ENCODE measurements at places on chromosomes 1 and 21. TPM values are rescaled to one million over a fixed set of nuclear protein-coding genes. Genes with fewer than 3 reads are reported as not detected.

DNA sequence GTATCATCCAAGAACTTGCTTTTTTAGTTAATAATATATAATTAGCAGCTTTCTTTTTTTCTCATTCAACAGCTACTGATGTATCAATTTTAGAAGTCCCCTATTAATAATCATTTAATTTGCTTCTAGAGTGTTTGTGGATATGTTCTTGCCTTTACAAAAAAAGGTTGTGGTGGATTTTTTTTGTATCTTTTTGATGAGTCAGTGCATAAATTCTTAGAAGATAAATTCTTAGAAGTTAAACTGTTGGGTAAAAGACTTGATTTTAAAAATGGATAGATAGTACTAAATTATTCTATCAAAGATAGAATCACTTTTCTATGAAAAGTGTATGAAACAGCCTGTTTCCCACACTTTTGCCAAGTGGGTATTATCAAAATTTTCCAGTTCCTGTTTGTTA, 11.9 kb downstream of the FGGY start:
- no peak for DNase-seq

FGR gene
- 49.7 TPM for total RNA-seq

DNA sequence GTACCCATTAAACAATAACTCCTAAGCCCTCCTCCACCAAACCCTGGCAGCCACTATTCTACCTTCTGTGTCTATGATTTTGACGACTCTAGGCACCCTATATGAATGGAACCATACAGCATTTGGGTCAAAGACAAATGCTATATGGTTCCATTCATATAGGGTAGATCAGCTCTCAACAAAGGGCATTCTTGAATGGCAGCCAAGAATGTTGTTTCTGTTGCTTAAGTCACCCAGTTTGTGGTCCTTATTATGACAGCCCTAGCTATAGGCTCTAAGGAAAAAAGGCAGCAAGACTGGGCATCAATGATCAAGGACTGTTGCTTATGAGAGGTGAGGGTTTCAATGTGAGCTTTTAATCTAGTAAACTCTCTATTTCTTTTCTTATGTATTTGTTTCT, 4.7 kb upstream of the SLC5A9 start:
- DNase-seq: no peak

RNU1-3 gene
- total RNA-seq: 6,165 TPM

CRYAA gene
- not detected for total RNA-seq

SMIM1 gene
- 3.7 TPM for total RNA-seq

GRCh38 chr1:212232090-212232489, 53.1 kb upstream of the PPP2R5A start:
- DNase-seq: no peak

- DNase-seq: no peak
Measured at GRCh38 chr1:6046279-6046678, 591 bp downstream of the KCNAB2 start.

ELAPOR1 gene
- total RNA-seq: 0.26 TPM

- DNase-seq: no peak
Measured at GRCh38 chr1:20947409-20947808, 160.3 kb upstream of the HP1BP3 start.

GRCh38 chr1:246161626-246162025, 345.5 kb downstream of the SMYD3 start:
- DNase-seq: no peak

GRCh38 chr1:50458507-50458906, 35.3 kb upstream of the DMRTA2 start:
- no peak for DNase-seq

- no peak for DNase-seq
Measured at GRCh38 chr1:200075522-200075921, 48.0 kb downstream of the NR5A2 start.

DNA sequence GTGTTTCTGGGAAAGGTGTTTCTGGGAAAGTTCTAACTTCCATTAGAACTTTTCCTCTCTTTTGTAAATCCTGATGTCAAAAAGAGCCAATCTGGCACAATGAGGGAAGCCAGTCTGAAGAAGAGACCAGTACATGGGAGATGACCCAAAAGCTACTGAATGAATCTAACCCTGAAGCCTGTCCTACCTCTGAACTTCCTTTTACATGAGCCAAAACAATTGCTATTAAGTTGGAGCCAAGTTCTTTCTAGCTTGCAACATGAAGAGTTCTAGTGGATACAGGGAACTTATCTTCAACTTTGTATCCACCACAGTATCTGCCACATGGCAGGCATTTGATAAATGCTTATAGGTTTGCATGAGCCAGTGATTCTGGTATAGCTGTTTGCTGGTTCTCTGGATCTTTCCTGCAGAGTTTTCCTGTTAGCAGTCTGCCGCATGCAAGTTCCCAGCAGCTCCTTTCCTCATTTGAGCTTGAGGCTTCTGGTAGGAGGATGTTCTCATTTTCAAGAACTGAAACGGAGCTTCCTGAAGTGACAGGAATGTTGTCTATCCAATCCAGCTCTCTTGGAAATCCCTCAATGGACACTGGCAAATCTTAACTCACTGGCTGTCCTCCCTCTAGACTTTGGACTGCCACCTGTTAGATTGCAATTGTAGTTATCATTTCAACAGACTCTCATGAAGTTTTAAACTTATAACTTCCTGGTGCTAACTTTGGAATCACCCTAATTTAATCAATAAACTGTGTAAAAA, 73.1 kb upstream of the LPGAT1 start:
- no peak for DNase-seq

DNA sequence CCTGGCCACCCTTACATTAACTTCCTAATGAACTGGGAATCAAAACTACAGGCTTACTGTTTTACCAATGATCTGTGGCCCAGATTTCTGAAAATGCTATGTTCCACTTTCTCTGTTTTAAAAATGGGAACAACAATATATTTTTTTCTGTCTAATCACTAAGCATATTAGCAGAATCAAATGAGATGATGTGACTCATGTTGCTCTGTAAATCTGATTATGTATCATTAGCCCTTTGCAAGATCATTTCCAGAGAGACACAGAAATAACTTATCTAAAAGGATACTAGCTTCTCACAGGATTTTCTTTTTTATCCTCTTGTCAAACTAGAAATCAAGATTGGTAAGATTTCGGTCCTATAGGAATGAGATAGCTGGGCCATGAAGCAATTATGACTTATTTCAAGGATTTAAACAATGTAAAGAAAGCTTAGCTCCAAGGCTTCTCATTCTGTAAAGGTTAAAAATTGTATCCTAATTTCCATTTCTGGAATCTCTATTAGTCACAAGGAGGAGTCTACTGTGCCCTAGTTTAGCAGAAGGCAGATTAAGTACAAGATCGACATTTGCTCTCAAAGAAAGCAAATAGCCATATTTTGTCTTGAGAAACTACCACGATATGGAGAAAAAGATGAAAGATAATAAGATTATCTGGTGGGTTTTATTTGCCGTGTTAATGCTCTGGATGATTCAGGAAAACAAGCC, 32.4 kb upstream of the CAMSAP2 start:
- DNase-seq: no peak

EDN2 gene
- total RNA-seq: not detected

DNA sequence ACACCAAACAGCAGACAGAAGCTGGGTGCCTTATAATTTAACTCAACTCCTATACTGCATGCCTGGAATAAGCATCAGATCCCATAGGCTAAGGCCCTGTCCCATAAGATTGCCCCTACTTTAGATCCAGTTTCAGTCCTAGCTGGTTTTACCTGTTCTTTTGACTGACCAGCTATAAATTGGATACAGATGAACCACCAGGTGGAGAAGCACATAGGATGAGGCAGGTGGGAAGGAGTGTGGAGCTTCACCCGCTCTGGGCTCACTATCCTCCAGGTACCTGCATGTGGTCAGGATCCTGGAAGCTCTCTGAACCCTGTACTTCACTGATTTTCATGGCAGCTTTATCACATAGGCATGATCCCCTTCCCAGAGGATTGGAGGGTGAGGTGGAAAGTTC, 51.3 kb downstream of the MAST2 start:
- DNase-seq: no peak

DNA sequence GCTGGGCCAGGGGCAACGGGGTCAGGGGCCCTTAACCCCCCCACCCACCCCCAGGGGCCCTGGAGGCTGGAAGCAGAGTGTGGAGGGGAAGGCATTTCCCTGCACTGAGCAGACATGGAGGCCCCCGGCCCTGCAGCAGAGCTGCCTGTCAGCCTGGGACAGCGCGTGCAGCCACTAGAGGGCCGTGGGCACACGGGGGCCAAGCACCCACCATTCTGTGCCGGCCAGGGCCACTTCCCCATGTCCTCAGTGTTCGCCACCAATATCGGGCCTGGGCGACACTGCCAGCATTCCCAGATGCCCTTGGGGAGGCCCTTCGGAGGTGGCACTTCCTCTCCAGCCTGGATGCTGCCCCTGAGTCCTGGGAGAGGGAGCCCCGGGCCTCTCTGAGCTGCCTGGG, 23.2 kb upstream of the ARHGEF16 start:
- no peak for DNase-seq

DNA sequence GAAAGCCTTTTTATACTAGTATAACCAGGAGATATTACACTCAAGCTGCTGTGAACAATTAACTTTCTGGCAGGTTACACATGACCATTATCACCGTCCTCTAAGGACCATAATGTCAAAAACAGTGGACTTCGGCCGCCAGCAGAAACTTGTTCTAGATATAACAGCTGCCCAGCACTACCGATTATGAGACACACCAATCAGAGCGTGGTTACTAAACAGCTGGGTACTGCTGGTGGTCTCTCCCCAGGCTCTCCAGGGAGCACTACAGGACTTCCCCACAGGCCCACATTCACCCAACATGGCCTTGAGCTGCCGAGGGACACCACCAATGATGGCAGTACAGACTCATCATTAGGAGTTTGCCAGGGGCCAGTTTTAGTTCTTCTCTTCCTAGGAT, 57.9 kb upstream of the CTBS start:
- no peak for DNase-seq

- no peak for DNase-seq
Measured at GRCh38 chr1:53038566-53038965, 23.4 kb upstream of the PODN start.

- DNase-seq: no peak
Measured at GRCh38 chr1:38783640-38784229, 75.8 kb downstream of the RRAGC start.

HES2 gene
- total RNA-seq: 0.19 TPM

- DNase-seq: no peak
Measured at GRCh38 chr1:51654000-51654399, 37.1 kb downstream of the OSBPL9 start.

GRCh38 chr21:27825035-27825434, 858.1 kb upstream of the ADAMTS5 start:
- DNase-seq: no peak

CAPZA1 gene
- total RNA-seq: 142 TPM

GRCh38 chr21:31397515-31397926, 53.5 kb upstream of the TIAM1 start:
- DNase-seq: no peak

GRCh38 chr1:181179279-181179986, 90.9 kb downstream of the IER5 start:
- DNase-seq: peak; percentile 65

DNA sequence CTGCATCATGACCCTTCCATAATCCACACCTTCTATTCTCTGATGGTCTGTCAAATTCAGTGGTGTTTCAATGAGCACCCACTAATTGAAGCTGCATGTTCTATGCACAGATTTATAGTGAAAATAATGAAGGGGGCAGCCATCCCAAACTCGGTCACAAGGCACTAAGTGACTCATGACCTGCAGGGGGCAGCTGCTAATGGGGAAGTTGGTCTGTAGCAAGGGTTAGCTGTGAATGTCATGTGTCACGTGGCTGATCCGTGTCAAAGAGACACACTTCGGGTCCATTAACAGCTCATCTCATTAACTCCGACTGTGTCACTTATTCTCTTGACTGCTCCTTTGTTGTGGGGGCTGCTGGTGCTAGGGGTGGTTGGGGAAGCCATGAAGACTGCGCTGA, 306.6 kb downstream of the PCP4 start:
- DNase-seq: no peak

LENEP gene
- total RNA-seq: not detected

DNA sequence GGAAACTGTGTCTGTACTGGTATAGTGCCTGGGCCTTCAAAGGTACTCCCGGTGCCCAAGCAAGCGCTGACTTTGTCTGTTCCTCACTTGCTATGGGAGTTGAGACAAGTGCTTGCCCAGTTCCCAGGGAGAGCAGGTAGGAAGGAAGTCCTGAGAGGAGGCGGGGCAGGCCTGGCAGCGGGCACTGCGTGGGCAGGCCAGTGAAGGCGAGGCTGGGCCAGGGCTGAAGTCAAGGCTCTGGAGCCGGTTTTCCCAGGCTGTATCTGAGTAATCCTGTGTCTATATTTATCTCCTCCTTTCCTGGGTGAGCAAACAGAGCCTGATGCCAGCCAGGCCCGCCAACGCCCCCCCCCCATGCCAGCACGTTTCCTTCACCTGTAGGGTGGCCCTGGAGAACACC, 15.9 kb upstream of the EDN2 start:
- no peak for DNase-seq

- no peak for DNase-seq
Measured at GRCh38 chr21:14838400-14838799, 226.4 kb downstream of the NRIP1 start.

GRCh38 chr1:56516539-56517252, 62.7 kb downstream of the PLPP3 start:
- no peak for DNase-seq

GRCh38 chr1:114648503-114648902, 21.3 kb downstream of the DENND2C start:
- DNase-seq: no peak

RHBDL2 gene
- total RNA-seq: 1.1 TPM

DNA sequence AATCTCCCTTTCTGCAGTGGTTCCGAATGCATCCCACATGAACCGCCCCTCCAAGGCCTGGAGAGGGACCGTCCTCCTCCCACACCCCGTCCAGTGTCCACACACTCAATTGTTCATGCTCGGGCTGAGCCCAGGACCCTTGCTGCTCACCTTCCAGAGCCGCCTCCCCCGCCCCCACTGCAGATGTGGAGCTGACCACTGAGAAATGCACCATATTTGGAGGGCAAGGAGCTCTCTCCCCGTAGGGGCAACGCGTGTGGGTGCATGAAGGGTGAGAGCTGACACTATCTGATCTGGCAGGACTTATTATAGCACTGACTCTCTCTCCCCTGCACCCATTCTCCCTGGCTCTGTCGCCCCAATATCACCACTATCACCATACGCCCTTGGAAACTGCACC, 4.0 kb upstream of the S100A3 start:
- no peak for DNase-seq

- DNase-seq: no peak
Measured at GRCh38 chr1:47980501-47980900, 16.7 kb downstream of the TRABD2B start.

DNA sequence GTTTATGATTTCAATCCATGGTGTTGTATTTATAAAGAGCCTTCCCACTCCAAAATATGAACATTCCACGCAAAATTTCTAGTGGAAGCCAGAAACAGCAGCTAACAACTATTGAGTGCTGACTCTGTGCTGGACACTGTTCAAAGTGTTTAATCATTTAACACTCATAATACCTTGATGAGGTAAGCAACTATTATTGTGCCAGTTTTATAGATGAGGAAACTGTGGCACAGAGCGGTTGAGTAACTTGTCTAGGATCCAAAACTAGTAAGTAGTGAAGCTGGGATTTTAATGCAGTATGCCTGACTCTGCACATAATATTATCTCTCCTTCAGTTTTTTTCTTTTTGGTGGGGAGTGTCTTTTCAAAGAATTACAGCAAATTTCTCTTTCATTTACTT, 228.3 kb downstream of the SLC35F3 start:
- DNase-seq: no peak

Data from mesenteric fat pad (tissue), 1 donor.